ENCODE measurements at places on chromosomes 7 and 10.

- peak; percentile 68 for DNase-seq
These were observed 37.7 kb downstream of the ATXN7L1 start for GRCh38 chr7:105838627-105839231.

DNA sequence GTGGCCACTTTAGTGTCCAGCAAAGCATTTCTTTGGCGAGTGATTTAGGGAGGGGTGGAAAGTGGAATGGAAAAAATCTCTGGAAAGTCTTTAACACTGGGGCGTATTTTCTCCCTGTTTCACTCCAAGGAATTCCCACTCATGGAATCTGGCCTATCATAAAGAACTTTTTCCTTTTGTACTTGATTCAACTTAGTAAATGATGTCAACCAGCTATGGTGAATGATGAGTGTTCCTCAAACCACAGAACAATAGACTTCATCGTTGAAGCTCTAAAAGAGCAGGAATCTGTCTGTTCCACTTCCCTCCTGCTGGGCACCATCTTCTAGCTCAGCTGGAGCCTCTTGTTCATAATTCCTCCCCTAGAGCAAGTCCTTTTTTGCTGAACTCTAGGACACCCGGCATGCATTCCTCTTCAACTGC, 66.5 kb downstream of the EPDR1 start:
- DNase-seq, result no peak

DNA sequence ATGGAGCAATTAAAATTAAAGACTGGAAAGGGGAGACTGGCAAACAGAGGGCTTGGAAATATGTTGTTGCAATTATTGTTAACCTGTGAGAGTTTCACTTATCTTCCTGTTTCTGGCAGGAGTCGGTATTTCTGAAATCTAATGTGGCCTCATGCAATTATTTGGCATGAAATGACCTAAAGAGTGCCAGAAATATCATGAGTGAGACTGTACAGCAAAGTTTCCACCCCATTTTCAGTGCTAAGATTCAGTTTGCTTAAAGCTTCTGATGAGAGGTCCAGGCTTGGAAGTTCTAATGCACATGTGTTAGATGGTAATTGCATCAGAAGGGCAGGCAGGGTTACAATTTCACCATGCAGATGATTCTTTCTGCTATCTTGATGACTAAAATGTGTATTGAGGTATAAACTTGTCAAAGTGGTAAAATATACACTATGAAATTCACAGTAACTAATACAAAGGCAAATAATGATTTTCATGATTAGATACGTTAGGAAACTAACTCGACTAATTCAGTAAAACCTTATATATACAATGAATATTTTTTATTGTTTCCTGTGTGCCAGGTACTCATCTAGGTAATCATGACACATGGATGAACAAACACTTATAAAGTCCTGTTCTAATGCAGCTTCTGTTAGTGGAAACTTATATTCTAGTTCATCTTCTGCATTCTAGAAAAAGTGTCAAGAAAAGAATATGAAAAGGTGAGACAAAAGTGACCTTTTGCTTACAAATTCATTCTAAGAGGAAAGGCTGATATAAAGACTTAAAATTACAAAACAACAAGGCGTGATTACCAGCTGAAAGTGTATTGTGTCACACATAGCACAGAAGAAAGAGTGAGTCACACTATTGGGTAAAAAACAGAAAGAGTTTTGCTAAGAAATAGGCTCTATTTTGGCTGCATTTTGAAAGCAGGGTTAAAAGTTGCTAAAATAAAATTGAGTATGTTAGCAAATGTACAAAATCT, 533.4 kb upstream of the SEMA3D start:
- DNase-seq, result no peak

GRCh38 chr10:101146392-101147251, 15.5 kb downstream of the TLX1 start:
- no peak for DNase-seq

GRCh38 chr7:36391436-36392198, 2.0 kb downstream of the ANLN start:
- no peak for DNase-seq

DNA sequence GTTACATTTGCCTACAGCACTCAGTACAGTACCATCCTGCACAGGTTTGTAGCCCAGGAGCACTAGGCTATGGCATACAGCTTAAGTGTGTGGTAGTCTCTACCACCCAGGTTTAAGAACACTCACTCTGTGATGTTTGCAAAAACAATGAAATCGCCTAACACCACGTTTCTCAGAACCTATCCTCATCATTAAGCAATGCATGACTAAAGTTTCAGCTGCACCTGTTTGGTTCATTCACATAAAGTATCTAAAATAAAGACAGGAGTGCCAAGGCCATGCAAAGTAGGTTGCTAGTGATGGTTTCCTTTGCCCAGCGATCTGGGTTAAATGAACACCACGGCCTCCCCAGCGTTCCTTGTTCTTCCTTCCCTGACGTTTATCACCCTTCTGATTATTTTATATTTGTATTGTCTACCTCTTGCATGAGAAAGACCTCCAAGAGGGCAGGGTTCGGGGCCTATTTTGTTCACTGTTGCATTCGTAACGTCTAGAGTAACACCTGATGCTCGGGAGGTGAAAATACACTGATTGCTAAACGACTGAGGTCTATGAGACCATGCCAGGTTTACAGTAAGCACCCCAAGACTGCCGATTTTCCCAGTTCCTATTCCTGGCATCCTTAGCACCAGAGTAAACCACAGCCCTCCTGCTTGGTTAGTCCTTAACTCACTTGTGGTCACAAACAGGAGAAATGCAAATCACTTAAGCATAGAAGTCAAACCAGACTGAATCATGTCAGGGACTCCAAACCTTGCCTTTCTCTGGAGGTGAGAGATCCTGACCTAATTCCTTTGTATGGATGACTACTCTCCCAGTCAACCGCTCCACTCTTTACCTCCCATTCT, 204.1 kb upstream of the NFE2L3 start:
- no peak for DNase-seq

DNA sequence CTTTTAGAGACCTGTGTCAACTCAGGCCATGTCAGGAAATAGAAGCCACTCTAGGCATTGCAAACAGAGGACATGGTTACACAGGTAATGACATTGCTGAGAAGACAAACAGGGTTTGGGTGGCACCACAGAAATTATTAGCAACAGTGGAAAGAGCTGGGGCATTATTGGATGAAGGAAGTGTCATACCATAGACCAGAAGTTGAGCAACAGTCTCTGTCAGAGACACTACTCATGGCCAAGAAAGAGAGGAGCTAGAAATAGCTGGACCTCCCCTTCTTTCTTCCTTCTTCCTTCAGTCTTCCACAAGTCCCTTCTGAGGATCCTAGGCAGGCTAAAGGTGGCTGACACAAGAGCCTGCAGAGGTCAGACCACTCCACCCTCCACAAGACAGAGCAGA, 4.2 kb upstream of the LIPA start:
- no peak for DNase-seq

DNA sequence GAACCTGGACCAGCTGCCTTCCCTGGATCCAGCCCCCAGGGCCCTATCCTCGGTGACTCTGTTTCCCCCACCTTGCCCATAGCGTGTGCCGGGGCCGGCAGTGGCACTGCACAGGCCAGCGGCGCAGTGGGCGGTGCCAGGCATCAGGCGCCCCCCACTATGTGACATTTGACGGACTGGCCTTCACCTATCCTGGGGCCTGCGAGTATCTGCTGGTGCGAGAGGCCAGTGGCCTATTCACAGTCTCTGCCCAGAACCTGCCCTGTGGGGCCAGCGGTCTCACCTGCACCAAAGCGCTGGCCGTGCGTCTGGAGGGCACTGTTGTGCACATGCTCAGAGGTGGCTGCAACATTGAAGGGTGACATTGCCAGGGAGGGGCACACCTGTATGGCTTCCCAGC, 12.0 kb upstream of the ZNF467 start:
- DNase-seq, result no peak

GRCh38 chr7:82675396-82675795, 231.8 kb upstream of the CACNA2D1 start:
- DNase-seq, result no peak

DNA sequence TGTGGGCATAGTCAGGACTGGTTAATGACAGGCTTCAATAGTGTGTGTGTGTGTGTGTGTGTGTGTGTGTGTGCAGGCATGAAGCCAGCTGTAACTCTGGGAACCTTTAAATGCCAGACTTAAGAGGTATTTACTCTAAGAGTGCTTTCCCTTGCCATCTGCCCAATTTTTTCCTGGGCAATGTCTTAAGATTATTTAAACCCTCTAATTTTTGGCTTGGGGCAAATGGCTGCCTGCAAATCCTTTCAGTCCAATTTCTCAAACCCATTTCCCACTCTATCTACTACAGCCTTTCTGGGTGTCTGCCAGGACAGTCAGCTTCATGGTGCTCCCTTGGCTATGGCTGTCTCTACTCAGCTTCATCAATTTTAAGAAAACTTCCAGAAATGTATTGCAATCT, 62.6 kb upstream of the C1GALT1 start:
- no peak for DNase-seq

DNA sequence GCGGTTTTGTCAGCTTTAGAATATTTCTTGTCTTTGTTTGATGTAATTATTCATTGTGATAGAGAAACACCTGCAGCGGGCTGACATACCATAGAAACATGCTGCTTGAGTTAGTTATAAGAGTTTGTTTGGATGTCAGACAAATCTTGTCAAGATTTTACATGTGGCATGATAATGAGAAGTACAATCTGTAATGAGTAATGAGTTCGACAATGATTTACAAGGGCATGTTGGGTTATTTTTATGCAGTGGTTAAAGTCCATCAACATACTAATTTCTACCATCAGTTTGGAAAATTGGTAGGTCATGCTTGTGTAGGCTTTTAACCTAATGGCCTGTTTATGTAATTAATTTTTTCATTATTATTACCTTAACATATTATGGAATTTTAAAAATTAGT, 31.3 kb downstream of the FZD1 start:
- DNase-seq, result no peak

DNA sequence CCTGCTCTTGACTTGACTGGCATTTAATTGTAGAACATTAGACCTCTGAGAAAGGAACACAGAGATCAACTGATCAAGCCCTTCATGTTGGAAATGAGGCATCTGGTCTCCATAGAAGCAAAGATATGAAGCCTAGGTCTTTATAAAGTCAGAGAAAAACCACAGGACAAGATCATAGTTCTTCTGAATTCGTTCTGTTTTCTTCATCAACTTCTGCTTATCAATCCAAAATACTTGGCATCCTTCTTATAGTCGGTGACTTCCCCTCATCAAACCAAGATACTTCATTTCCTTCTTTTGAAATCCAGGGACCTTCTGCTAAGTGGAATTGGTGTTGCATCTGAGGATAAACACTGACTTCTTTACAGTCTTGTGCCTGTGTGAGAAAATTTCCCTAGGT, 77.1 kb upstream of the PRKCQ start:
- no peak for DNase-seq

DNA sequence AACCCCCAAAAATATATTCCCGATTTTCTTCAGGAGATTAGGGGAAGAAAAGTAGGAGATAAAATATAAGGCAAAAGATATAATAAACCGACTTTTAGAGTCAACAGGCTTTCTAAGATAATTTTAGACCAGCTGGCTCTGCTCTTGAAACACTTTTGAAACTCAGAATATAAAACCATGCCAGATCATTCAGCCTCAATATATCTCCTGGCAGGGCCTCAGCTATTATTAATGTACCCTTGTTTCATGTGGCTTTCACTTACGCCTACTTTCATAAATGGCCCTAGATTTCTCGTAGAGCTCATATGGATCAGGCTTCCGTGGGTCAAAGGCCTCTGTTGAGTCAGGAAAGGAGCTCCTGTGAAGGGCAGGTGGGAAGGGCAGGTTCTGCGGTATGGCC, 396.0 kb downstream of the PHTF2 start:
- no peak for DNase-seq

- DNase-seq, result no peak
These were observed 74.7 kb upstream of the ITGB1 start for GRCh38 chr10:33032654-33033151.

- DNase-seq, result no peak
These were observed 13.1 kb downstream of the UMAD1 start for GRCh38 chr7:7653593-7654187.

DNA sequence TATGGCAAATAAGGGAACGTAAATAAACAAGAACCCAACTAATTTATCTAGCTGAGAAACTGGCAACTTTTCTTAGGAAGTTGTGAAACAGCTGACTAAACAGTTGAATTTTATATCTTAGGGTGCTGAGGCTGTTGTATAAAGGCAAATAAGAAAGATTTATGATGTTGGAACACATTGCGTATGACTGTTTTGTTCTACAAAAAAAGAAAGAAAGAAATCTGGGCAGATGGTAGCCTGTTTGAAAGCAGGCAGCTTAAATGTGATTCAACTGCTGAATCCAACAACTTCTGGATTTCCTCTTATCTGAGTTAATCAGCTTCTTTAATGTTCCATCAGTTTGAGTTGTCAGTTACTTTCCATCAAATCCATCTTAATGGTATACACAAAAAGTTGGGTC, 214.5 kb downstream of the SNX13 start:
- DNase-seq, result no peak

Data from right cardiac atrium (tissue), 5 donors.